ENCODE measurements at places on chromosomes 4 and X.

DNA sequence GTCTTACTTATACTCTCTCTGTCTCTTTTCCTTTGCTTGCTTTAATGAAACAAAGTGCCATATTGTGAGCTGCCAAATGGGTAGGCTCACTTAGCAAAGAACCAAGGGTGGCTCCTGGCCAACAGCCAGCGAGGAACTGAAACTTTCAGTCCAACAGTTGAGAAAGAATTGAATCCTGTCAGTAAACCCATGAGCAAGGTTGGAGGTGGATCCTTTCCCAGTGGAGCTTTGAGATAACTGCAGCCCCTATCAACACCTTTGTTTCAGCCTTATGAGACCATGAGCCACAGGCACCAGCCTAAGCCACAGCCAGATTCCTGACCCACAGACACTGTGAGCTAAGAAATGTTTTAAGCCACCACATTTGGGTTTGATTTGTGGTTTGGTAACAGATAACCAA is 362.2 kb downstream of the PDGFC start:
- DNase-seq = no peak

DNA sequence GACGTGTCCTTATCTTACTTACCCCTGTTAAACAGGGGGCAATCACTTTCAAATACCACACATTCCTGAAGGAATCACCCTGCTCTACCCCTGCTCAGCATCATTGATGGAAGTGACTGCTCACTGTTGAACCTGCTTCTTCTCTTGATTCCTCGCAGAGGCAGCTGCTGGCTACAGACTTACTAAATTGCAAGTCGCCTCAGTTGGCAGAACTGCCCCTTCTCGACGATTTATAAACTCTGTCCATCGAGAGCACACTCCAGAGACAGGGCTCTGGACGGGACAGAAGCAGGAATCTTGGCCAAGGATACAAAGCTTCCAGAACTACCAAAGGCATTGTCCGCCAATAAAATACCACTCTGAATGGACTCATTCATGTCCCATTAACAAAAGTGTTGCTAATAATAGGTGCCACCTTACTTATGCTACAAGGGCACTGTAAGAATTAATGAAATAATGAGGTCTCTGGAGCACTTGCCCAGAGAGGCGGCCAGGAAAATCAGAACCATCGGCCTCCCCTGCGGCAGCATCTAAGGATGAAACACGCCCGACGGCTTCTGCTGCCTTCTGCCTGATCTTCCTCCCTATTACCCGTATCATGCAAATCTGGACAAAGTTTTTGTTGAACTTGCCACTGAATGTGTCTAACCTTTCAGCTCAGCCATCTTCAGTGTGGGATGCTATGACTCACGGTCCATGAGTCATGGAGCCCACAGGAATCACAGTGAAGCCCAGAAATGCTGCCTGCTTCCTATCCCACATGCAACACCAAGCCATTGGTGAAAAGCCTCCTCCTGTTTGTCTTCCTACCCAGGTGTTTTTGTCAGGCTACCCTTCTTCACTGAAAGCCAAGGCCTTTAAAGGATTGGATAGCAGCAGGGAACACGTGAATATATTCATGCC is 164.9 kb downstream of the MAML3 start:
- DNase-seq = peak; percentile 77

DNA sequence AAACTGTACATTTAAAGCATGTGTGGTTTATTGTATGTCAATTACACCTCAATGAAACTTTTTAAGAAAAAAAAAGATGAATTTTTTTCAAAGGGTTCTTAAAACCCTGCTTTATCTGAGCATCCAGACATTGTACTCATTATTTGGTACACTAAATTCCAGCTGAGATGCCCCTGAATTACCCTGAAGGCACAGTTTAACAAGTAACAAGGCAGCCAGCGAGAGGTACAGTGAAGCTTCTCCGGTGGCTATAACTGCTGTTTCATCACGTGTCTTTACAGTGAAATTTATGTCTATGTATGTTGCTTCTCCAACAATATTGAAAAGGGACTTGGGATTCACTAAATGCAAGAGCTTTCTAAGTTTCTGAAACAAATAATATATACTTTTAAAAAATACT is 15.8 kb downstream of the SLC7A11 start:
- no peak for DNase-seq

DNA sequence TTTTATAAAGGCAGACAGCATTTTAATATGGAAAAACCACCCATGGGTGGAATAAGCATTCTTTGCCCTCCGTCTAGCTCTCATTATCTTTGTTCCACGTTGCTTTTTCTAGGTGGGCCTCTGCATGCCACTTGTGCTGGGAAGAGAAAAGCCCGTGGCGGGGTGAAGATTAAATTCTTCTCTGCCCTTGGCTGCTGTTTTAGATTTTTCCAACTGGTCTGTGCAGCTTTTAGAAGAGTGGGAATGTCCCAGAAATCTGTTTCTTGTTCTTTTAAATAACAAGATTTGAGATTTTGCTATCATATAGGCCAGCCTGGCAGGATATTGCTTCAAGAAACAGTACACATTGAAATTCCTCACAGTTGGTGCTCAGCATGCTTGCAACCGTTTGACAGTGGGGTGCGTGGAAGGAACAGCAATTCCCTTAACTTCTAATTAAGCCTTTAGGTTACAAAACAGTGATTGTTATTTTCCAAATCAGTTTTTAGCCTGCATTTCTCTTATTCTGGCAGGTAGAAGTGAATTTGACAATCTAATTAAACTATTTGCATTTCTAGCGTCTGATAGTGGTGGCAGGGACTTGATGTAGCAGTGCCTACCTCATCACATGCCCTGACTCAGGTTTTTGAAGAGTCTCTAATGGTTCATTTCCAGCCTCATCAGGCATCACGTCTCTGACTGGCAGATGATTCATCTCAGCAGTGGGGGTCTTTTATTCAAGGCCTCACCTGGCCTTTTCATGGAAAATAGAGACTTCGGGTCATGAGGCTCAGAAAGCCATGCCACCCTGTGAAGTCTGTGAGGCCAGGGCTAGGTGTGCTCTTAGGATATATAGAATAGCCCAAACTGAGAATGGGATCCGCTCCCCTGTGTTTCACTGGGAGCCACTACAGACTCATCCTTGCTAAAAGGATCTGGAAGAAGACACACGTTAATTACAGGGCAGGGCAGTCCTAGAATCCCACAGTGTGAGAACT is 50.8 kb downstream of the PPEF1 start:
- no peak for DNase-seq

- no peak for DNase-seq
Measured at GRCh38 chr4:136805617-136806016, 726.7 kb downstream of the PCDH18 start.

DNA sequence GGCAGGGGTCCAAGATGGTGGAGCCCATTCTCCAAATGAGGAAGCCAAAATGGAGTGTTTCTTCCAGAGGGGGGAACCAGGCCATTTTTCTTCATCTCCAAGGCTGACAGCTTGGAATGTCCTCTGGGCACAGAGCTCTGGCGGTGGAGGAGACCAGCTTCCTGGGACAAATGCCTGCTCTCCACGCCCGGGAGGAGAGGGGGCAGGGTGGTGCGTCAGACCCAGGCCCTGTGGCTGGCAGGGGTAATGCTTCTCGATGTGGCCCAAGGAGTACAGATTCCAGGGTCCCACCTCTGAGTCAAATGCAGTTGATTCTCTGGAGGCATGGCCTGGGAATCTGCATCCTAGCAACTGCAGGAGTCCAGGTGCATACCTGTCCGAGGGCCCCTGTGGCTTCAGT is 44.6 kb upstream of the ADRA2C start:
- no peak for DNase-seq

GRCh38 chr4:38534344-38535045 is 129.5 kb upstream of the KLF3 start:
- DNase-seq = no peak

DNA sequence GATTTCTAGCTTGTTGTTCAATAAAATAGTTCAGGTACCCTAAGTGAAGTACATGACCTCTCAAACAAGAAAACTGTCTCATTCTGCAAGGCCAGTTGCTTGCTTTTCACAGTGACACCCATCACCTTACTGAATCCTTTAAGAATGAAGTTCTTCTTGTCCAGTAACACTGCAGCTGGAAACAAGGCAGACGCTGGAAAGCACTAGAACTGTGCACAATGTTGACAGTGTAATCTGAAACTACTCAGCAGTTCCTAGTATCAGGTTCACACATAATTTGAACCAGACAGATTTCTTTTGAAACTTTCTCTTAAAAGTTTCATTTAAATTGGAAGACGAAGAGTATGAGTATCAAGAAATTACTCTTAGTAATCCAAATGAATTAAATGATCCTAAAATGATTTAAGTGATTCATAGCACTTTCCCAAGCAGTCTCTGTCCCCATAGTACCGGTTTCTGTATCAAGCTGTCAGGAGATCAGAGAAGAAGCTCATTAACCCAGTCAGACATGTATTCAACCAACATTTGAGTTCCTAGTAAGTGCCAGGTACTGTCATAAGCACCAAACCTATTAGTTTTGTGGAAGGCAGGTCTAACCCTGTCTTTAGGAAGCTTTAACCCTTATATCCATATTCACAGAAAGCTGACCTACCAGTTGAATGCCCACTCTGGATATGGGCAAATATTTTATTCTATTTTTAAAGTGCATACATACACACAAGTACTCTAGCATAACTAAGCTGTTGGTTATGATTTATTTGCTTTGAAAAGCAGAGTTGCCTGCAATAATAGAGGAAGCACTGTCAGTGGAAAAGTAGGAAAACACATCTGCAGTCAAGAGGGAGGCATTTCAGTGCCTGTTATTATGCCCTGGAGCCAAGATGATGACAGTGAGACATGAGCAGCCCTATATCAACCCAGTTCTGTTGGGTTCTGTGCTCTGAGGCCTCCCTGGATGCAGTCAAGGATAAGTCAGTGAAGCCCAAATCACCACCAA is 63.6 kb downstream of the PALLD start:
- no peak for DNase-seq

DNA sequence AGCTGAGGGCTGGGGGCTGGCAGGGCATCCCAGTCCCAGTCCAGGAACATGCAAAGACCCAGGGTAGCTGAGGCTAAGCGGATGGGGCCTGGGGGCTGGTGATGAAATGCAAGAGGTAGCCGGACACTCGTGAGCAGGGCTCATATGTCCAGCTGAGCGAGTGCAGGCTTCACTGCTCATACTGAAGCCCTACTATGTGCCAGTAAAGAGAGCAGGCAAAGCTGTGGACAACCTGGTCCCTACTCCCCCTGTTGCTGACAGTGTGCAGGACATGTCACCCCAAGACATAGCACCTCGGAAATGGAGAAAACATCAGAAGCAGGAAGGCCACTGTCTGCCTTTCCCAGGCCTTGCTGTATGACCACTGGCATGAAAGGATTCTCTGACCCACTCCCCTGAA is 122.4 kb upstream of the STX18 start:
- DNase-seq = no peak

GRCh38 chr4:83609365-83609764 is 73.5 kb downstream of the GPAT3 start:
- DNase-seq = no peak

DNA sequence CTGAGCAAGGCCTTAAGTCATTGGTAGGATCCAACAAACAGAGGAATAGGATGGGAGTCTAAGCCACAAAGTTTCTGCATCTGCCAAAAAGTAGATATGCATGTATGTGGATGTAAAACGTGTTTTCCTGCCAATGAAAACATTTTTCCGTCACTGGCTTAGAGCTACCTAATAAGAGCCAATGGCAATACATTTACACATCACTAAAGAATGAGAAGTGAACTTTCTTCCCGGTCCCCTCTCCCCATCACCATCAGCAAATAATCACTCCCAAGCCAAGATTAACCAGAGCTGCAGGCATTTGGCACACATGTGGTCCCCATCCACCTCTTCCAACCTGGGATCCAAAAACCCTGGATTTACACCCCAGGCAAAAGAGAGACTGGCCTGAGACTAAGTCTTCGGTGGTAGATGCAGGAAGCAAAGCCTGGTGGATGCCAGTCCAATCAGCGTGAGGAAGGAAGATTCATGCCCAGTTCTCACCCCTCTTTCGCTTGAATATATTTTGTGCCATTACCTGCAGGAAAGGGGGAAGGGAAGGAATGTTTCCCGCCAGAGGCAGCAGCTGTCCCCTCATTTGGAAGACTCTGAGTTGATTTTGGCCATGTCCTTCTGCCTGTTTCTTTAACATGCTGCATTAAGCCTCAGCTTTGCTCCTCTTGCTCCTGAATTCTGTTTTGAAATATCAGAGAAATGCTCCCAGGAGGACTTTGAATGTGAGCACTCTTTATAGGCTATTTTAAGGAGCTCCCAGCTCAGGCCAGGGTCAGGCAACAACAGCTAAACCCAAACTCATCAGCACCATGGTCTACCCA is 131.4 kb downstream of the CHIC2 start:
- no peak for DNase-seq

DNA sequence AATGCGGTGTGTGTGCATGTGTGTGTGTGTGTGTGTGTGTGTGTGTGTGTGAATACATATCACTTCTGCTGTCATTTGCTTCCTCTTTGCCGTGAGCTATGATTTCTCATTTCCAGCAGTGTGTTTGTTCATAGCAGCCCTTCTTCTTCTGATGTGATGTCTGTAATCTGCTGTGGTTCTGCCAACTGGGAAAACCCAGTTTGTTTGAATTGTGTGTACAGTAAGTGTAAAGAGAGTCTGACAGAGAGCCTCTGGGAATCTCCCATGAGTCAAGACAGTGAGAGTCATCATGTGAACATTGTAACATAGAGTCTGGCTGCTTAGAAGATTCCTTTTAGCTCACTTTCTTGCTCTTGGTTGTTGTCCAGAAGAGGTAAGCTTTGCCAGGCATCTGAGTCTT is 8.4 kb upstream of the NWD2 start:
- no peak for DNase-seq

DNA sequence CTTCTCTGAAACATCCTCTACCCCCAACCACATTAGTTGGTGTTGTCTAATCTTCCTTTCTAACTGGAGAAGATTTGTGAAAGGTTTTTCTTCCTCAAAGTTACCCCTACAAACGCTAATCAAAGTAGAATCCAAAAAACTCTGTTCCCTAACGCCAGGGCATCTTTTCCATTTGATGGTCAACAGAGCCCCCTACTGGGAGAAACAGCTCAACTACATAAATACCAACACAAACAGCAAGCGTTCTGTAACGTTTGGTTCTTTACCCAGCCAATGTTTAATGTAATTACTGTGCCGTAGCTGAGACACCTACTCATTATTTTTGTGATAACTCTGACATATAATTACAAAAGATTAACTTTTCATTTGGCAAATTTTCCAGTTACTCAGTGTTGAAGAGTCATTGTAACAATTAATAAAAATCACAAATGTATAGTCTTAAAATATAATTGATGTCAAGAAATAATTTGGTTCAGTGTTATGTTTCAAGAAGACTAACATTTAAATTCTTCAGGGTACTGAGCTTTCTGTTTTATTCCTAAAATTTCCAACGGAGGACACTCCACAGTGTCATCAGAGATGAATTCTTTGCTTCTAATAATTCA is 94.9 kb upstream of the TBC1D9 start:
- DNase-seq = no peak

DNA sequence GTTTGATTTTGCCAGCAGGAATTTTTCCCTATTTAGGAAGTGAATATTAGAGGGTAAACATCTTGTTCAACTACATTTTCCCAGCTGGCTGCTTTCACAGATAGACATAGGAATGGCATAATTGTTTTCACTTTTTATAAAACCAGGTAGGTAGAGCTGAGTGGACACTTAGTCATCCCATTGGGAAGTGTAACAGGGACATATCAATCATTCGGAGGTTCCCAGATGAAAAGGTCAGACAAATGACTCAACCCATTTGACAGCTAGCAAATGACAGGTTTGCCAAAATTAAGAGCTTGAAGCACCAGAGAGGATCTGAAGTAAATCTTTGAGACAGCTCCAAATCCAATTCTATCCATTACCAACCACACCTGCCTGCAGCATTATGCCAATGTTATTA is 205.3 kb downstream of the SLC39A8 start:
- no peak for DNase-seq

- DNase-seq = no peak
Measured at GRCh38 chr4:102623622-102624021, 122.5 kb downstream of the NFKB1 start.

Data from bone marrow (tissue), 2 donors.